ENCODE measurements at places on chromosomes 16 and 17. TPM values are rescaled to one million over a fixed set of nuclear protein-coding genes. Genes with fewer than 3 reads are reported as not detected.
A peak's percentile ranks its signal among the peaks of the same experiment; 100 is the strongest.

PSKH1 gene
- total RNA-seq: 17.6 TPM

GRCh38 chr17:50289991-50290702 is 15.9 kb downstream of the TMEM92 start:
- peak; percentile 93 for DNase-seq

- DNase-seq: peak; percentile 73
Observed at GRCh38 chr16:79931721-79932120, 331.2 kb upstream of the MAF start.

- DNase-seq: no peak
Observed at GRCh38 chr17:32742681-32743538, 134.0 kb downstream of the MYO1D start.

- DNase-seq: no peak
Observed at GRCh38 chr16:48539485-48540221, 70.3 kb downstream of the N4BP1 start.

DNA sequence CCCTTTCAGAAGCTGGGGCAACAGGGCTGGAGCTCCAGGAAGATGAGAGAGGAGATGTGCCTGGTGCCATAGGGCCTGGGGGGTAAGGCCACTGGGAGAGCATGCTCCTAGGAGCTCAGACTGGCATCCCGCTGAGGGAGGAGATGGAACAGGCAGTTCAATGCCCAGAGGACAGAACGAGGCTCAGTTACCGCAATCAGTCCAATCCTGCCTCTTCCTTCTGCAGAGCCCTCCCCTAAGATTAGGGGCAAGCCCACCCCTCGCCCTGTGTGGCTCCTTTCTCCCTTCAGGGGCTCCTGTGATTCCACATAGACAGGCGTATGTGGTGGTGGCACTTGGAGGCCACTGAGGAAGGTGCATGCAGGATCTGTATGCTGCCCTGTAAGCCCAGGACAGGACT is 2.4 kb downstream of the CCDC42 start:
- DNase-seq: no peak

DNA sequence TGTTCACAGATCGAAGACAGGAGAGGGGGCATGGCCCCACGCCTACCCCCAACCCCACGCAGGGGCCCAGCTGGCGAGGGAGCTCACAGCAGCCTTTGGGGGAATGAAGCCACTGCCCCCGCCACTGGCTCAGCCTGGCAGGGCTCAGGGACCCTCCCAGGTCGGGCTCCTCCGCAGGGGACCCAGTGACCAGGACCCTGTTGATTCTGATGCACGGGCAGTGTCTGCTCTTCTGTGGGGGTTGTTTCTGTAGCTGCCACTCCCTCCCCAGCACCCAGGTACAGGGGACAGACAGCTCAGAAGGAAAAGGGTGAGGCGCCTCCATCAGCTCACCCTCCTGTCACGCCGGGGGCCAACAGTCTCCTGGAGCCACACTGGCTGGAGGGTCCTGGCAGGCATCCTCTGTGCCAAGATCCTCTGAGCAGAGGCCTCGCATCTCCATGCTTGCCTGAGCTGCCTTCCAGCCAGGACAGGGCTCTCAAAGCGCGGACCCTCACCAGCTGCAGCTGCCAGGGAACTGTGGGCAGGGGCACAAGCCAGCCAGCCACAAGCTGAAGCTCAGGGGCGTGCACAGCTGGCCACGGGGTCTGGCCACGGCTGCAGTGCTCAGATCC is 49.1 kb downstream of the ZNF778 start:
- DNase-seq: no peak

- DNase-seq: no peak
Observed at GRCh38 chr17:43545383-43545632, 832 bp downstream of the ETV4 start.

DNA sequence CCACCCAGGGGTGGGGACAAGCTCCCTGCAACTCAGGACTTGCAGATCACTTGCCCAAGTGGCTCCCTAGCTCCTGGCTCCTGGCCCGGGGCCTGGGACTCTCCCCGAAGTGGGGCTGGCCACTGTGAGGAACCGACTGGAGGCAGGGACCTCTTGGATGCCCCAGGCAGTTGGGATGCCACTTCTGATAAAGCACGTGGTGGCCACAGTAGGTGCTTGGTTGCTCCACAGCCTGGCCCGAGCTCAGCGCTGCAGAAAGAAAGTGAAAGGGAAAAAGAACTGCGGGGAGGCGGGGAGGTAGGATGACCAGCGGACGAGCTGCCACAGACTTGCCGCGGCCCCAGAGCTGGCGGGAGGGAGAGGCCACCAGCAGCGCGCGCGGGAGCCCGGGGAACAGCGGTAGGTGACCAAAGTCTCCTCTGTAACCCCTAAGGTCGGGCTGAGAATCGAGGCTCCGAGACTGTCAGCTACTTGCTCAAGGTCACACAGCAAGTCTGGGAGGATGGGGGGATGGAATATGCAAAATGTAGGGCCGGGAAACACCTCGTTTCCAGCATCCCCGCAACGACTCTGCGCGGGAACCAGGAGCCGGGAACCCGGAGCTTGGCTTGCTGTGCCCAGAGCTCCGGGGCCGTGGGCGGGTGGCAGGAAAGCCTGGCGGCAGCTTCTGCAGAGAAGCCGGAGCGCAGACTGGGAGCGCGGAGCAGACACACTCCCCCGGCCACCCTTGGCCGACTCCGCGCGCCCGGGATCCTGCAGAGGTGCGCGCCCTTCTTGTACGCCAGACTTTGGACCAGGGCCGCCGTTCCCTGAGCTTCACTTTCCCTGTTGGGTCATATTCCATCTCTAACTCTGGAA is 1.9 kb downstream of the CIITA start:
- DNase-seq: peak; percentile 11

KCNG4 gene
- not detected for total RNA-seq

DNA sequence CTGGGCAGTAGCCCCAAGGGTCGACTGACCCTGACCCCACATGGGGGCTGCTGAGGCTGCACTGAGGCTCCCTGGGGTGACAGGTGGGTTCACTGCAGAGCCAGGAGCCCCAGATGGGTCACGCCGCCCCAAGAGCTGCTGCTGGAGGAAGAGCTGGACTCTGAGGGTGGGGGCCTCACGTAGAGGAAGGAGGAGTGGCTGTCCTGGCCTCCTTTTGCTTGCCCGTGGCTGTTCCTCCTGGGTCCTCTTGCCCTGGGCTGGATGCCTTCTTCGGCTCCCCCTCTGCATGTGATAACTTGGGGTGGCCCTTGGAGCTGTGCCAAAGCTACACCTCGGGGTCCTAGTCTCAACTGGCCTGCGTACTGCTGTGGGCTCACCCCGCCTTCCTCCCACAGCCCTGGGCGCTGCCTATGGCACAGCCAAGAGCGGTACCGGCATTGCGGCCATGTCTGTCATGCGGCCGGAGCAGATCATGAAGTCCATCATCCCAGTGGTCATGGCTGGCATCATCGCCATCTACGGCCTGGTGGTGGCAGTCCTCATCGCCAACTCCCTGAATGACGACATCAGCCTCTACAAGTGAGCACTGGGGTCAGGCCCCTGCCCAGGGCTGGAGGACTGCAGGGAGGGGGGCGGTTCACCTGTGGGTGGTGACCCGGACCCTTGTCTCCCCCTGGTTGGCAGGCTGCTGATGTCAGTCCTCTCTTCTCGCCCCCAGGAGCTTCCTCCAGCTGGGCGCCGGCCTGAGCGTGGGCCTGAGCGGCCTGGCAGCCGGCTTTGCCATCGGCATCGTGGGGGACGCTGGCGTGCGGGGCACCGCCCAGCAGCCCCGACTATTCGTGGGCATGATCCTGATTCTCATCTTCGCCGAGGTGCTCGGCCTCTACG is 1.1 kb upstream of the AMDHD2 start:
- no peak for DNase-seq

CDH8 gene
- not detected for total RNA-seq

- no peak for DNase-seq
Observed at GRCh38 chr17:20979792-20980083, 63.1 kb downstream of the USP22 start.

MYH1 gene
- total RNA-seq: not detected

DNA sequence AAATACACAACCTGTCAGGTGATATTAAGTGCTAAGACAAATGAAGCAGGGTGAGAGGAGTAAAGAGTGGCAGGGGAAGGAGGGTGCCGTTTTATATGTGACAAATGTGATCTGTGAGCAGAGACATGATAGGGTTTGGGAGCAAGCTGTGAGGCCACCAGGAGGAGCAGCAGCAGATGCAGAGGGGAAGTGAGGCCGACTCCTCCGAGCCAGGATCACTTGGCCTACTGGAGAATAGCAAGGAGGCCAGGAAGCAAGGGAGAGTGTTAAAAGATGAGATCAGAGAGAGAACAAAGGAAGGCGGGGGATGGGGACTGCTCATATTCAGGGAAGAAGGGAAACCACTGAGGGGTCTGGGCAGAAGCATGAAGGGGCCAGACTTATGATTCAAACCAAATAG is 129.4 kb downstream of the TANGO6 start:
- DNase-seq: no peak

GRCh38 chr17:39612291-39612894 is 4.7 kb upstream of the NEUROD2 start:
- DNase-seq: no peak

GRCh38 chr17:30132615-30133014 is 16.0 kb downstream of the NSRP1 start:
- no peak for DNase-seq

- no peak for DNase-seq
Observed at GRCh38 chr17:74515941-74516340, 15.3 kb downstream of the CD300LB start.

GRCh38 chr17:49573510-49574322 is 2.0 kb upstream of the NXPH3 start:
- no peak for DNase-seq

DNA sequence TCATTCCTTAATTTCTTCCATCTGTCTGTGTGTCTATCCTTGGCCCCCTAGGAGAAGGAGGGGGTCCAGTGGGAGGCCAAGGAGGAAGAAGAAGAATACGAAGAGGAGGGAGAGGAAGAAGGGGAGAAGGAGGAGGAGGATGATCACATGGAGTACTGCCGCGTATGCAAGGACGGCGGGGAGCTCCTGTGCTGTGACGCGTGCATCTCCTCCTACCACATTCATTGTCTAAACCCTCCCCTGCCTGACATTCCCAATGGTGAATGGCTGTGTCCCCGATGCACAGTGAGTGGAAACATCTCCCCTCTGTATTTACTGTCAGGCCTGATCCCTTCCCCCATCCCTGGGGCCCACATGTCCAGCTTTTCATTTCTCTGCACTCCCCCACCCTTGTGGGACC is 6.3 kb downstream of the CHD3 start:
- no peak for DNase-seq

DNA sequence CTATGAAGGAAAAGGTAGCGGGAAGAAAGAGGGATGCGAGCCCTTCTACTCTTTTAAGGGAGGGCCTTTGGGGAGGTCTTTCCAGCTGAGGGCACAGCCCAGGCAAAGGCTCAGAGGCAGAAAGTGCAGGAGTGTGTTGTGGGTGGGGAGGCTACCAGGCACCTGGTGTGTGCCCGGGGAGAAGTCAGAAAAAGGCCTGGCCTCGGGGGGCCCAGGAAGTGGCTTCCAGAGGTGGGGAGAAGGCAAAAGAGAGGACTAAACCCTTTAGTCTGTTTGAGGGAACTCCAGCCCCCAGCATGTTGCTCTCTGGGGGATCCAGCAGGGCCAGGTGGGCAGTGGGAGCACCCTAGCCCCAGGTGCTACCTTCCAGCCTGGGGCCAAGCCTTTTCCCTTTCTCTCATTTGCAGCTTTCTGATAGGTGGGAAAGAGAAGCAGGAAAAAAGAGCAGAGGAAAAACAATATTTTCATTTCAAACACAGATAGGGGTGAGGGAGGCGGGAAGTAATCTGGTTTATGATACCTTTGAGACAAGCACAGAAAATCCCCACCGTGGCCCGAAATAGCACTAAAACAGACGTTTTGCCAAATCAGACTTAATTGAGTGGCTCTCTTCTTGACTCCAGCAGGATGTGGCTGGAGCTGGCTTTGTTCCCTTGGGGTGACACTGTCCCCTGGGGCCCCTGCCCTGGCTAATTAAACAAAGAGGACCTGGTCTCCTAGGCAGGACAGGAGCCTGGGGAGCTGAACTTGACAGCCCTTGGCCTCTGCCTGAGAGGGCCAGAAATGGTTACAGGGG is 10.4 kb downstream of the RAI1 start:
- DNase-seq: peak; percentile 64

DNA sequence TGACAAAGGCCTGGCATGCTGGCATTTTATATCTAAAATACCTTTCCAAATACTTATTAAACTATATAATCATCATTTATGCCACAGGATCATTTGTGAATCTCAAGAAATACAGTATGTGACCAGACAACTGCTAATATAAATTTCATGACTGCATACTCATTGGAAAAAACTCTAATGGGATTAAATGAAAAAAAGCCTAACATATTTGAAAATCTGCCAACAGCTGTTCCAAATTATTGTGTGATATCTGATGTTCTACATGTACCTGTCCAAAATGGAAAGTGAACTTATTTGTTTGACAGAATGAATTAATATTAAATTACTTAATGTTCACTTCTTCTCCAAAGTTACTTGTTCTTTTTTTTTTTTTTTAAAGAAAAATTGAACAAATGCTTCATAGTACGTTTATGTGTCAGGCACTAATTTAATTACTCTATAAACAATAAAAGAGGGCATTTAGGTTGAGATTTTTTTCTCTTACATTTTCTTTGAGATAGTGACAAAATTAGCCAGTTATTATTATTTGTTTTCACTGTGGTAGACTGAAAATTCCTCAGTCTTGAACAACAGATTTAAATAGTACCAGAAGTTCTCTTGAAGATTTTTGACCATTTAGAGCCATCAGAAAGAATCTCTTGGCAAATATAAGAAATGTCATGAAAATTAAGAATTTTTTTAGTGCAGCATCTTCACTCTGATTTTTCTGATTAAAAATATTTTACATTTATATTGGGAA is 114.0 kb downstream of the FTO start:
- DNase-seq: no peak

GRCh38 chr17:17151962-17152361 is 54.2 kb downstream of the PLD6 start:
- peak; percentile 64 for DNase-seq

DDX5 gene
- total RNA-seq: 259 TPM

GRCh38 chr16:21324267-21324666 is 46.2 kb upstream of the CRYM start:
- no peak for DNase-seq

DNA sequence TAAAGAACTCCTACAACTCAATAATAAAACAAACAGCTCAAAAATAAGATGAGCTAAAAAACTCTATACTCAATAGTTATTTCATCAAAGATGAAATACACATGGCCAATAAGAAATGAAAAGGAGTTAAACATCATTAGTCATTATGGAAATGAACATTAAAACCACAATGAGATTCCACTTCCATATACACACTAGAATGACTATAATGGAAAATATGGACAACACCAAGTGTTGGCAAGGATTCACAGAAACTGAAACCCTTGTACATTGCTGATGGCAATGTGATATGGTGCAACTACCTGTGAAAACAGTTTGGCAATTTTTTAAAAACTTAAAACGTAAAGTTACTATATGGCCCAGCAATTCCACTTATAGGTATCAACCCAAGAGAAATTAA is 91.4 kb downstream of the GRIN2A start:
- no peak for DNase-seq

Measured in dermis microvascular lymphatic vessel endothelial cell (primary cell).